ENCODE measurements at places on chromosomes 1 and 21.

- DNase-seq: no peak
Measured at GRCh38 chr1:236689713-236690569, 3.6 kb downstream of the ACTN2 start.

GRCh38 chr1:224343679-224344078, 13.0 kb upstream of the CNIH4 start:
- DNase-seq: no peak

- DNase-seq: no peak
Measured at GRCh38 chr1:45924736-45925135, 121.3 kb downstream of the MAST2 start.

DNA sequence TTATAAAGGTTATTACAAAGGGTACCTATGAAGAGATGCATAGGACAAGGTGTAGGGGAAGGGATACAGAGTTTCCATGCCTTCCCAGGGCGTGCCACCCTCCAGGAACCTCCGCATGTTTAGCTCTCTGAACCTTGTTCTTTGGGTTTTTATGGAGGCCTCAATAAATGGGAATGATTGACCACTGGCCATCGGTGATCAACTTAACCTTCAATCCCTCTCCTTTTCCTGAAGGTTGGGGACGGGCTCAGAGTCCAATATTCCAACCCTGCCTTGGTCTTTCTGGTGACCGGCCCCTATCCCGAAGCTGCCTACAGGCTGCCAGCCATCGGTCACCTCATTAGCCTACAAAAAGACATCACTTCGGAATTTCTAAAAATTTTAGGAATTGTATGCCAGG, 11.7 kb downstream of the CD244 start:
- DNase-seq: no peak

DNA sequence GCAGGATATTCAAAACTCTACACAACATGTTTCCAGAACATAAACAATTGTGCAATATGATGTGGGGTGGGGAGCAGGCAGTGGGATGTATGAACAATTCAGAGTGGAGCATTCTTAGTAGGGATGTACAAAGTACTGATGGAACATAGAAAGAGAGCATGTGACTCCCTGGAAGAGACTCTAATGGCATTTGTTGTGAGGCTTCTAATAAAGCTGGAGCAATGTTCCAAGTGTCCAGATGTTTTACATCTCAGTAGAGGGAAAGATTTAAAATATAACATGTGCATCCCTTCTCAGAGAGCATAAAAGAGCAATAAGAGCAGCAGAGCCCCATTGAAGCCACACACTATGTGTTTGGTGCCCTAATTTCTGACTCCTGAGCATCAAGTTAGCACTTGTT, 116.5 kb downstream of the BRINP2 start:
- DNase-seq: no peak

- no peak for DNase-seq
Measured at GRCh38 chr21:39818557-39818956, 48.7 kb upstream of the PCP4 start.

- DNase-seq: no peak
Measured at GRCh38 chr1:66539491-66539890, 5.5 kb downstream of the SGIP1 start.

- DNase-seq: no peak
Measured at GRCh38 chr1:161887730-161888287, 121.7 kb downstream of the ATF6 start.

- DNase-seq: peak; percentile 56
Measured at GRCh38 chr1:27527890-27528817, 38.2 kb upstream of the WASF2 start.

DNA sequence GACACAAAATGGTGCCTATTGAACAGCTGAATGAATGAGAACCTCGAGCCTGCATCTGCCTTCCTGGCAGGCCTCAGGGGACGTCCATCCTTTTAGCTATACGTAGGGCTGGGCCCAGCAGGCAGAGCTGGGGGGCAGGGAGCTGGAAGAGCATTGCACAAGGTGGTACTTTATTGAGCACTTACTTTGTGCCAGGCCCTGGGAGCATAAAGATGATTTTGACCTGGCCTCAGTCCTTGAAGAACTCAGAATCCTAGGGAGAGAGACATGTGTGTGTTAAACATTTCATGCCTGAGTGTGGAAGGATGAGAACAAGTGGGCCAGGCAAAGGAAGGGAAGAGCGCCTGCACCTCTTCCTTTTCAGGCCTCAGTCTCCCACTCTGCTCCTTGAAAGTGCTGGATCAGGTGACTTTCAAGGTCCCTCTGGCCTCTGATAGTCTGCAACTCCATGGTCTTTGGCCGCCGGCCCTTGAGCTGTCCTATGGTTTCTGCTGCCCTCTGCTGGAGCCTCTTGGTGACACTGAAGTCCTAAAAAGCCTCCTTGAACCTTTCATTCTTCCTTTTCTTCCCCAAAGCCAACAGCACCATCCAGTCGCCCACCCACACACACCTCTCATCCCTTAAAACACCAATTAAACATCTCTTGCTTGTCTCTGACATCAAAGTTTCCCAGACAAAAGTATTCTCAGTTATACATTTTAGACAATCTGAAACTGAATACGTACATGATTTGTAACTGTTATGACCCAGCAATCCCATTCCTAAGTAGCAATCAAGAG, 3.5 kb upstream of the PEAR1 start:
- DNase-seq: peak; percentile 57

DNA sequence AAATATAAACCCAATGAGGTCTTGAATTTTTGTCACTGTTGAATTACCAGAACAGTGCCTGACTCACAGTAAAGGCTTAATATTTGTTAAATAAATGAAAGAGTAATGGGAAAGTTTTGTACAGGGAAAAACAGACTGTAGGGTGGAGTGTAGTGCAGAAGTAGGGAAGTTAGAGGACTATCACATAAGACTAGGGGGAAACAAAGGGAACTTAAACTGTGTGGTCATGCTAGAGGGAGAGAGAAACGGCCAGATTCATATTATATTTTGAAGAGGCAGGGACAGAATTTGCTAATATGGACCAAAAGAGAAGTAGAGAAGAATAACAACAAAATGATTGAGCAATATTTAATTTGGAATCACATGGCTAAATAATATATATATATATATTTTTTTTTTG, 14.8 kb downstream of the CTSK start:
- DNase-seq: no peak

GRCh38 chr1:185608177-185608576, 126.0 kb upstream of the HMCN1 start:
- no peak for DNase-seq

DNA sequence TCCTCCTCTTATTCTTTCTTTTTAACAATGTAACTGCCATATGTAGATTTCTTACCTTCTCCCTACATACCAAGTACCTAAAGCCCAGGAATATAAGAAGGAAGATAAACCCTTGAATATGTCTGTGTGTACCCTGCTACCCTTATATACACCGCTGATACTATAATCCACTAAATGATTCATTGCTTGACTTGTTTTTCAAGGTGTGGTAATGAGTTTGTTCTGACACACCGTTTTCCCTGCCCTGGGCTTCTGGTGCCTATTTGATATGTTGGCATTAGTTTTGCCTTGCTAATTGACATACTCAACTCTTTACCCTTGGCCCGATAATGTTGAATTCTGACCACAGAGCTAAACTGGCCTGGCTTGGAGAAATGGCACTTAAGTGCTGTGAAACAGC, 64.3 kb downstream of the IL23R start:
- DNase-seq: no peak

DNA sequence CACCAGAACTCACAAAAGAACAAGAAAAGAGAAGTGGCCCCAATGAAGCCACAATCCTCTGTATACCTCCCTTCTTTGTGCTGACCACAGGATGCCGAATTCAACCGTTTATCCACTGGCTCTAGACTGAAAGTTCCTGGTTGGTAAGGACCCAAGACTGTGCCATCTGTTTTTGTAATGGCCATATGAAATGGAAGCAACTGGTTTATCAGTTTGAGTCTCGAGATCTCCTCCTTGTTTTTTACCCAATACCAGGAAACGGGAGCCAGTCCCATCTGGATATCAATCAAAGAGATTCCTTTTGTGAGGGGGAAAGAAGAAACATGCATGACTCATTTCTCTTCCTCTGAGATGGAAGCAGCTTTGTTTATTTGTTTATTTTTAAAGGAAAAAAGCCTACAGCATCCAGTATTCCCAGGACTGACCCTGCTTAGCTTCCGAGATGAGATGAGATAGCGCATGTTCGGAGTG, 32.4 kb upstream of the ZNF124 start:
- DNase-seq: no peak

- peak; percentile 2 for DNase-seq
Measured at GRCh38 chr1:99969260-99969728, 502 bp upstream of the SLC35A3 start.

DNA sequence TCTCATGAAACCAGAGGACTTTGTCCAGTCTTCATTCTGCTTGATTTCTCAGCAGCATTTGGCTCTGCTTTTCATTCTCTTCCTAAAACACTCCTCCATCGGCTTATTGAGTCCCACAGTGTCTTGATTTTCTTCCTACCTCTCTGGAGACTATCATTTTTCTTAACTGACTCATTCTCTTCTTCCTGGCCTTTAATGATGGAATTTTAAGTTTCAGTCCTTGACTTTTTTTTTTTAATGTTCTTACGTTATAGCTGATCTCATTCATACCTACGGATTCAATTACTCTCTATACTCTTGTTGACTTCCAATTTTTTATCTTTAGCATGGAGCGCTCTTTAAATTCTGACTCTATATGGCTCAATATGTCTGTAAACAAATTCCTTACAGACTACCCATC, 111.1 kb downstream of the NEK7 start:
- DNase-seq: no peak

GRCh38 chr1:203985676-203986075, 87.2 kb upstream of the SOX13 start:
- no peak for DNase-seq

- no peak for DNase-seq
Measured at GRCh38 chr1:70361727-70362398, 7.3 kb upstream of the ANKRD13C start.

DNA sequence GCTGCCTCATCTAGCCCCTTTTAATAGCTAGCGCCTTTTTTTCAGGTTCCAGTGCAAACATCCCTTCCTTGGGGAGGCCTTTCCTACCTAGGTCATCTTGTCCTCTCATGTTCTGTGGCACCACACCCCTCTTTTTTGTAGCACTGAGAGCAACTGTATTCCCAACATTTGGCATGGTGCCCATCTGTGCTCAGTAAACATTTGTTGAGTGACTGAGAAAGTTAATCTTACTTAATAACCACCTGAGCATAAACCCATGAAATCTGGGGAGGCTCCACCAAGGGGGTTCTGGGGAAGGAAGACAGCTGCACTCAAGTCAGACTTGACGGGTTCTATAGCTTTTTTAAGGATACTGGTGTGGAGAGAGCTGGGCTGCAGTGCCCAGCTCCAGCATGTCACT, 90.0 kb downstream of the NOS1AP start:
- no peak for DNase-seq

DNA sequence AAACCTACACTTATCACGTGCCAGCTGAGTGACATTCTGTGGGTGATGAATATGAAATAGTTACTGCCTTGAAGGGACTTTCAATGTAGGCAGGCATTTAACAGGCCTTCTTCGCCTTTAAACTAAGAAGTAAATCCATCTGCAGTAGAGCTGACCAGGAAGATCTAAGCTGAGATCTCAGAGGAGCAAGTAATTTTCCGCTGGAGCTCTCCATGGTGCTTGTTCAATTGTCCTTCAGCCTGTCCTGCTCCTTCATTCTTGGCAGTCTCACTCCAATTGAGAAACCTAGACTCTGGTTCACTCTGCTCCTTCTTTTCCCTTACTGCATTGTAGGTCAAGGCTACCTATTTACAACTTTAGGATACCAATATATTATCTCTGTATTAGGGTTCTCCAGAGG, 183.5 kb downstream of the HMCN1 start:
- no peak for DNase-seq

- DNase-seq: no peak
Measured at GRCh38 chr1:112923959-112924349, 32.0 kb downstream of the SLC16A1 start.

DNA sequence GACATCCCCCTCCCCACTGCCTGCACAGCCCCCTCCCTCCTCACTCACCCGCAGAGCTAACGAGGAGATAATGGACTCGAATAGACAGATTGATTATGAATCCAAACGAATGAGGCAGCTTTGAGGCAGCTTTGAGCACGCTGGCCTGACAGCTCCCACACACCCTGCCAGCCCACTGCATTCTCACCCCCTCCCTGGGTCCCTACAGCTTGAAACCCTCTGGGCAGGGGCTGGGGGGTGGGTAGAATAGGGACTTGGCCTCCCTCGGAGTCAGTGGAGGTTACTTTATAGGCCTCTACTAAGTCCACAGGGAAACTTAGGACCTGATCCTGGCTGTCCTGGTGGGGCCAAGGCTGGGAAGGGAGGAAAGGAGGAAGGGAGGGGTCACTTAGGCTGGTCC, 1.9 kb downstream of the NTRK1 start:
- DNase-seq: no peak

GRCh38 chr1:118429856-118430255, 244.8 kb upstream of the SPAG17 start:
- no peak for DNase-seq

- DNase-seq: no peak
Measured at GRCh38 chr1:24765308-24765988, 20.2 kb downstream of the CLIC4 start.

DNA sequence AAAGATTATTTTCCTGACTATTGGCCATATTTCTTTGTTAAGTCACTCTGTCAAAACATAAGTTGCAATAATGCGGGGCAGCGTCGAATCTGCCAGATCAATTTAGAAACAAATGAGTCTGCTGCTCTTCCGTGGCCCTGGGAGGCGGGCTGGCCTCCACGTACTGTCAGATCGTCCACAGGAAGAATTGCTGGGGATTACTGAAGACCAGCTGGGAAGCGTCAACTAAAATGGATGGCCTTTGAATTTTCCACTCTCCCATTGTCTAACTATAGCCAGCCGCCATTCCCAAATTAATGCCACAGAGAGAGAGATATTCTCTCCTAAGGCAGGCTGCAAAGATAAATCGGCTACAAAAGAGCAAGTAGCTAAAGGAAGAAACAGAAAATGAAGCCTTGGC, 560.2 kb downstream of the SMYD3 start:
- no peak for DNase-seq
